ENCODE measurements at places on chromosomes 1 and 21. TPM values are rescaled to one million over a fixed set of nuclear protein-coding genes. Genes with fewer than 3 reads are reported as not detected.

GRCh38 chr1:54354899-54355298, 51.3 kb downstream of the SSBP3 start:
- no peaks in the 10 kb centered on the region for H3K27me3 ChIP-seq
- no peak overlapping the region for H3K4me3 ChIP-seq
- H3K4me1 ChIP-seq = peaks cover 54% of the 10 kb centered on the region
- DNase-seq = no peak
- no peak overlapping the region for H3K27ac ChIP-seq

GRCh38 chr1:193525917-193526710, 339.7 kb upstream of the B3GALT2 start:
- no peak overlapping the region for H3K27ac ChIP-seq
- no peak overlapping the region for H3K4me3 ChIP-seq
- H3K36me3 ChIP-seq = no peaks in the 10 kb centered on the region
- DNase-seq = no peak

- no peaks in the 10 kb centered on the region for H3K36me3 ChIP-seq
- H3K4me1 ChIP-seq = no peaks in the 10 kb centered on the region
- no peak overlapping the region for H3K27ac ChIP-seq
- no peak for DNase-seq
- no peak overlapping the region for H3K4me3 ChIP-seq
These were observed 151.0 kb downstream of the ST6GALNAC3 start for GRCh38 chr1:76225526-76225925.

DNA sequence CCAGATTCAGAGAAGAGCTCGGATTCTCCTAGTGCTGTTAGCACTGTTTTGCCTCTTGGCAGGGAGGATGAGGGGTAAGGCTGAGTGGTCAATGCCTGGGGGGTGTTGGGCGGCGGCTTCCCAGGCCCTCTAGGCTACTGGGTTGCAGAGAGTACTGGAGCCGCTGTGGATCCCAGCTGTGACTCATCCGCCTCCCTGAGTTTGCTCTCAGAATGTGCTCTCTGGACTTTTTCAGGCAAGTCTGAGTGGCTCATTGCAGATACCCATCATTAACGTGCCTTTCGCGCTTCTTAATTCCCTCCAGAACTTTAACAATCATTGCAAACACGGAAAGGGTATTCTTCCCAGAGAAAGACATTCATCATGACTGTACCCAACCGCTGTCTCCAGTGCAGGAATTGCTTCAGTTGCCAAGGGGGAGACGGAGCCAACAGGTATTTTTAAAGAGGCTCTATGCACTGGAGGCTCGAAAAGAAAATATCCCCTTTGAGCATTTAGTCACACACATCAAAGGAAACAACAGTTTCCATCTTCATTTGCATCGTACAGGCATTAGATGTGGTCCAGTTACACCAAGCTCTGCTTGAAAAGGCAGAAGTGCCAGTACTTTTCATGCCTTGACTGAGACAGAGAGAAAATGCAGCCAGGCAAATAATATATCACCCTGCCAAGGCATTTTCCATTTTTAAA, 14.4 kb upstream of the CAMTA1 start:
- DNase-seq = no peak
- H3K4me1 ChIP-seq = no peaks in the 10 kb centered on the region
- H3K36me3 ChIP-seq = no peaks in the 10 kb centered on the region
- H3K27me3 ChIP-seq = no peaks in the 10 kb centered on the region
- no peak overlapping the region for H3K4me3 ChIP-seq

- no peak overlapping the region for H3K4me3 ChIP-seq
- H3K4me1 ChIP-seq = no peaks in the 10 kb centered on the region
- DNase-seq = no peak
- H3K27me3 ChIP-seq = no peaks in the 10 kb centered on the region
- H3K36me3 ChIP-seq = no peaks in the 10 kb centered on the region
- H3K27ac ChIP-seq = no peak overlapping the region
These were observed 51.6 kb downstream of the ALG14 start for GRCh38 chr1:95021119-95021518.

DNA sequence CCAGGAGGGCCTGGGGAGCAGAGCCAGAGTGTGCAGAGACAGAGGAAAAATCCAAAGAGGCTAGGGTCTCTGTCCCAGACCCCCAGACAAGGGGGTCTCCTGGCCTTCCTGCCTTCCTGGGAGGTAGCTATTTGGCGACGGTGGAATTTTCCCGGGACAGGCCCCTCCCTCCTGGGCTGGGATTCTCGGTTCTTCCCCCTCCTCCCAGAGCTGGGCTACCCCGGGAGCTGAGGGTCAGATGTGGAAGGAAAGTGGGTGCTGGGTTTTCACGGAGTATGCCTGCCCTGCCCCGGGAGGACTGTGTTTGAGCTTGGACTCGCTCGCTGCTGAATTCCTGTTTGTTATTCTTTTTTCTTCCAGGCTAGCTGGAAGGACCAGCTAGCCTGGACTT, 759 bp downstream of the AMPD2 start:
- peaks cover 58% of the 10 kb centered on the region for H3K4me1 ChIP-seq
- no peak for DNase-seq
- H3K27ac ChIP-seq = peak overlapping the region; percentile 91

- no peaks in the 10 kb centered on the region for H3K27me3 ChIP-seq
- H3K4me1 ChIP-seq = no peaks in the 10 kb centered on the region
- no peaks in the 10 kb centered on the region for H3K36me3 ChIP-seq
These were observed 130.3 kb downstream of the CASZ1 start for GRCh38 chr1:10665930-10666850.

GRCh38 chr1:236066828-236067386, 2.0 kb upstream of the NID1 start:
- peaks cover 20% of the 10 kb centered on the region for H3K4me1 ChIP-seq
- peak; percentile 37 for DNase-seq
- H3K36me3 ChIP-seq = no peaks in the 10 kb centered on the region
- peaks cover 17% of the 10 kb centered on the region for H3K27me3 ChIP-seq

GRCh38 chr1:162732566-162733335, 57.8 kb upstream of the HSD17B7 start:
- no peak overlapping the region for H3K4me3 ChIP-seq
- DNase-seq = no peak
- no peaks in the 10 kb centered on the region for H3K36me3 ChIP-seq

DNA sequence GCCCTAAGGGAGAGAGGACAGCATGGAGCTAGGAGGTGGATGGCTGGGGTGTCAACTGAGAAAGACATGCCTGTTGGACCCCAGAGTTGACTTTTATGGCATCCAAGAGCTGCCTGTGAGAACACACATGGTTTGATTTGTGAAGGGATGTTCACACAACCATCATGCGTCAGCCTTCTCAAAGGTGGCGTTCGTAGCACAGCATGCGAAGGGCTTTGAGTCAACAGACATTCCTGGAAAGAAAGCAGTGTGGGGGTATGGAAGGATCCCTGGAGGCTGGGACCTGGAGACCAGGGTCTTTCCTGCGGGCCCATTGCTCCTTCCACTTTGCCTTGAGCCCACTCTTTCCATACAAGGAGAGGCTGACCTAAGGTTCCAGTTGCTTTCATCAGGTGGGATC, 6.4 kb upstream of the WNT3A start:
- peaks cover 27% of the 10 kb centered on the region for H3K27me3 ChIP-seq
- no peaks in the 10 kb centered on the region for H3K4me1 ChIP-seq
- no peaks in the 10 kb centered on the region for H3K36me3 ChIP-seq
- H3K4me3 ChIP-seq = no peak overlapping the region
- no peak overlapping the region for H3K27ac ChIP-seq
- no peak for DNase-seq

- no peak for DNase-seq
- no peak overlapping the region for H3K4me3 ChIP-seq
- H3K36me3 ChIP-seq = no peaks in the 10 kb centered on the region
- H3K27ac ChIP-seq = no peak overlapping the region
These were observed 840.0 kb upstream of the B3GALT2 start for GRCh38 chr1:194026422-194026821.

GRCh38 chr1:56830052-56830451, 10.8 kb upstream of the FYB2 start:
- no peaks in the 10 kb centered on the region for H3K27me3 ChIP-seq
- no peak overlapping the region for H3K27ac ChIP-seq
- no peaks in the 10 kb centered on the region for H3K4me1 ChIP-seq

The OR2L3 gene
- not detected for total RNA-seq

The CFHR2 gene
- not detected for total RNA-seq

The STUM gene
- total RNA-seq = not detected

The SLFNL1 gene
- 0.09 TPM for total RNA-seq

The IL19 gene
- total RNA-seq = not detected

Measured in CD8-positive, alpha-beta memory T cell (primary cell).